ENCODE measurements at places on chromosomes 1 and 21. TPM values are rescaled to one million over a fixed set of nuclear protein-coding genes. Genes with fewer than 3 reads are reported as not detected.

DNA sequence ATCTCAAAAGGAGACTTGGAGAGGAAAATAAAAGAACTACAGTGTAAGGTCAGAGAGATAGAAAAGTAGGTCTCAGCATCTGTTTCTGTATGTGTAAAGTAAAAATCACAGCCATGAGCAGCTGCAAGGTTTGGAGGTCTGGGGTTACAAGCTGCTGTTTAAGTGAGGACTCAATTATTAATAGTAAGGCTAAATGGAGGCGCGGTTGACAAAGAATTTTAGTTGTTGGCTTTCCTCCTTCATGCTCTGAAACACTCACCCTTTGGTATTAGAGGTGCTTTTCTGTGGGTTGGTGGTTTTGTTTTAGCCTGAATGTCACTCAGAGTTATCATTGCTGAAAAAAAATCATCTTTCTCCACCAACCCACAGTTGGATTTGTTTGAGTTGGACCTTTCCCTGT, 59.8 kb upstream of the HAO2 start:
- DNase-seq = no peak
- H3K27ac ChIP-seq = no peak overlapping the region
- peaks cover 64% of the 10 kb centered on the region for H3K27me3 ChIP-seq

DNA sequence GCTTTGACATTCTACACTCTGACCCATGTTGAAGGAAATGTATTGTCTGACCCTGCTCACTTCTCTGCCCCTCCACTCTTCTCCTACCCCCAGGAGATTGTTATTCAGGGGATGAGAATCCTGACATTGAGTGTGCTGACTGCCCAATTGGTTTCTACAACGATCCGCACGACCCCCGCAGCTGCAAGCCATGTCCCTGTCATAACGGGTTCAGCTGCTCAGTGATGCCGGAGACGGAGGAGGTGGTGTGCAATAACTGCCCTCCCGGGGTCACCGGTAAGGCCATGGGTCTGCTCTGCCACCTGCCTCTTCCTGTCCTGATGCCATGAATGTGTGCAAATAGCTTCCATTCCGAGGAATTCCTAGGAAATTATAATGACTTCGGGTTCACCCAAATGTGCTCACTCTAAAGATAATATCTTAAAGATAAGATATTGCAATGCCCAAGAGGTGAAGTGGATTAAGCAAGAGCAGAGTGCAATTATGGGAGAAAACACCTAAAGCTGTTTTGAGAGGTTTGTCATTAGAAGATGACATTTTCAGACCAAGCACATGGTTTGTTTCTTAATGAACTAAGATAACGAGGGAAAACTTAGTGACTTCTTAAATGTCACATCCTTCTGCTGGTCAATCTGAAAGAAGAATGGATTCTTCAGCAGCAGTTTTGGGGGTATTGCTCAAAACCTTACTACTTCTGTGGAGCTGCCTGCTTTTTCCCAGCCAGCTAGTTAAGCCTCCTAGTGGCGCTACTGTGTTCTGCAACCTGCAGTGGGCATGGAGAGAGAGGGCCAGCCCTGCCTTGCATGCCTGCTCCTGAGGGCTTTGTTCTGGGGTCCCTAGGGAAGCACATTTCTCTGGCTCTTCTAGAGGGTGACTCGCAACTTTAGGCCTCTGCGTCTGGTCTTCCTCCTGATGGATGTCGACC, 41.6 kb downstream of the LAMC2 start:
- H3K36me3 ChIP-seq = no peaks in the 10 kb centered on the region
- peaks cover 4% of the 10 kb centered on the region for H3K4me1 ChIP-seq
- H3K27ac ChIP-seq = no peak overlapping the region
- no peak overlapping the region for H3K4me3 ChIP-seq
- DNase-seq = no peak

- peaks cover 4% of the 10 kb centered on the region for H3K4me1 ChIP-seq
- DNase-seq = no peak
- H3K27ac ChIP-seq = no peak overlapping the region
- H3K27me3 ChIP-seq = peaks cover 33% of the 10 kb centered on the region
- no peak overlapping the region for H3K4me3 ChIP-seq
These were observed 40.7 kb downstream of the CASQ2 start for GRCh38 chr1:115727706-115728249.

- H3K36me3 ChIP-seq = no peaks in the 10 kb centered on the region
- H3K27ac ChIP-seq = no peak overlapping the region
- DNase-seq = no peak
- H3K27me3 ChIP-seq = peaks cover 23% of the 10 kb centered on the region
- H3K4me3 ChIP-seq = no peak overlapping the region
- no peaks in the 10 kb centered on the region for H3K4me1 ChIP-seq
These were observed 370.5 kb upstream of the VAMP3 start for GRCh38 chr1:7400566-7400965.

GRCh38 chr1:94037392-94038229, 83.3 kb downstream of the ABCA4 start:
- no peak overlapping the region for H3K27ac ChIP-seq
- no peak for DNase-seq
- H3K27me3 ChIP-seq = peaks cover 85% of the 10 kb centered on the region

GRCh38 chr1:53590531-53591515, 131.6 kb downstream of the DMRTB1 start:
- DNase-seq = no peak
- H3K4me3 ChIP-seq = no peak overlapping the region
- H3K27me3 ChIP-seq = peaks cover 7% of the 10 kb centered on the region
- peaks cover 3% of the 10 kb centered on the region for H3K36me3 ChIP-seq
- no peak overlapping the region for H3K27ac ChIP-seq

DNA sequence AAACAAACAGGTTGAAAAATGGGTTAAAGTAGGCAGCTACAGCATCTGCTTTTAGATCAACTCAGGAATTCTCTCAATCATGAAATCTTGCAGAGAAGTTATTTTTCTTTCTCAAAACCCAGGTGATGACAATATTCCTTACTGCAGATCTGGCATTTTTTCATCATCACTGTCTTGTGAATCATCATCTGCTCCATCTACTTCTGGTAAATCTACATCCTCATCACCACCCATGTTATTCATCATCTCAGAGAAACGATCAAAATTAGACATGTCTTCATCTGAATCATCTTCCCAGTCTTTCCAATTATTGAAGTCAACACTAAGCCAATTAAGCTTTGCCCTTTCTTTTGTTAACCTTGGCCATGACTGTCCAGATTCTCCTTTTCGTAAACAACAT, 21.8 kb downstream of the GBP2 start:
- no peak for DNase-seq
- H3K4me1 ChIP-seq = peaks cover 3% of the 10 kb centered on the region
- H3K4me3 ChIP-seq = no peak overlapping the region

The CLCA2 gene
- total RNA-seq = not detected
